ENCODE measurements at places on chromosomes 5 and 9.
A peak's percentile ranks its signal among the peaks of the same experiment; 100 is the strongest.

GRCh38 chr9:122860319-122861142 lies 32.1 kb upstream of the PDCL start:
- DNase-seq = peak; percentile 15

GRCh38 chr5:14011089-14012020 lies 66.9 kb upstream of the DNAH5 start:
- peak; percentile 78 for DNase-seq

DNA sequence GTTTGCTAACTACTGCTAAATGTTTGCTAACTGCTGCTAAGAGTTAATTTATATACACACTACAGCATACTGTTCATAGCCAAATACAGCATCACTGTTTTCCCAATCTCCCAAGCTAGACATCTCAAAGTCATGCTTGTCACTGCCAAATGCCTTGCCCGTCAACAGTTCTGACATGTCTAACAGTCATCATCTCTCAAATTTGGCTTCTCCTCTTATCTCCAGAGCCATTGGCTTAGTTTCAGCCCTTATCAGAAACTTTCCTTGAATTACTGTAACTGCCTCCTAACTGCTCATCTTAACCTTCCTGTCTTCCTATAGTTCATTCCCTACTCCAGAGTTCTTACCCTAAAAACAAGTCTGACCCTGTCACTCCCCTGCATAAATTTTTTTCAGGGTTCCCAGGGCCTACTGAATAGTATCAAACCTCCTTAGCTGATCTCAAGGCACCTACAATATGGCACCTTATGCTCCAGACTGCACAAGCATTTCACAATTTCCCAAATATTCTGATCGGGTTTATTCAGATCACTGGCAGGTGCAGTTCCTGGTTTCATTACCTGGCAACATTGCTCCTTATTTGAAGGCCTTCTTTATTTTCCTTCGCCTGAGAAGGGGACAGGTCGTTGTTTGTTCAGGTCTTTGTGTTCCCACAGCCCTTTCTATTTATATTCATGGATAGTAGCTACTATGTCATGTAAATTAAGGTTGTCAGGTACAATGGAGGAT lies 55.9 kb upstream of the ANKRD55 start:
- no peak for DNase-seq

- no peak for DNase-seq
Measured at GRCh38 chr5:60369391-60369790, 330.6 kb downstream of the DEPDC1B start.

DNA sequence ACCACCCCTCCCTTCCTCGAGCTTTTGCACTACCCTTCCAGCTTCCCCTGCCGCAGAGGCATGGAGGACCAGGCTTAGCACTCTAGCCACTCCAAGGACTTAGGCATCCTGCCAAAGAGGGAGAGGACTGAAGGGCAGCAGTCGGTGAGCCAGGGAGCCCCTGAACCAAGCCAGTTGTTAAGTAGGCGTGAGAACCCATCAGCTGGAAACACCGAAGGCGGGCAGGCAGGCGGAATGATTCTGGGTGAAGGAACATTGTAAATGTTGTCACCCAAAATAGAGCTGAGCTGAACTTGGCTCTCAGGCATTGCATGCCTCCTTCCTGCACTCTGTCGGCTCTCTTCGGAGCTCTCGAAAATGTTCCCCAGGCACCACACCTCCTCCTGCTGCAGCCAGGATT lies 42.8 kb downstream of the NRG2 start:
- DNase-seq = no peak

- DNase-seq = no peak
Measured at GRCh38 chr5:84487963-84488362, 103.3 kb upstream of the EDIL3 start.

DNA sequence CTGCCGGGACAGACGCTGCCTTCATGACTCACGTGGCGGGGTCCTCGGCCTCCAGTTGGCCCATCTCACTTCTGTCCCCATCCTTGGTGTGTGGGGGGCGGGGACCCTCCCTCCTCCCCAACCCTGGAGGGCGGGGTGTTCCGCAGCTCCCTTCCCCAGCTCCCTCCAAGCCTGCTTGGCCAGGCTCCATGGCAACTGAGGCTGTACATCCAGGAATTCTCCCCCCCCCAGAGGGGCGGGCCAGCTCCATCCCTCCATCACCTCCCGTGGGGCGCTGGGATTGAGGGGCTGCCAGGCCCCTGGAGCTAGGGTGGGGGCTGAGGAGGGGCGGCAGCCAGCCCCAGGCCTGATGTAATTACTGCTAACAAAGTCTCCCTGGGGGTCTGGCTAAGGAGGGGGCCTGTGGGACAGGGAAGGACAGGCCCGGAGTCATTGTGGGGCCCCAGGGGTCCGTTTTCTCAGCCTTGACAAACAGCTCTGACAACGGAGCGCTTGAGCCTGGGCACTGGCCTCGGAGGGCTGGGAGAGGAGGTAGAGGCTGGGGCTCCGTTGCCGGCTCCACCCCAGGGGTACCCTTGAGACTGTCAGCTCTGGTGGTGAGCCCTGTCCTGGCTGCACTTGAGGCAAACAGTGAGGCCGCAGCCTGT lies 8.0 kb downstream of the DIPK1B start:
- DNase-seq = no peak

GRCh38 chr9:88905506-88905905 lies 85.8 kb upstream of the S1PR3 start:
- no peak for DNase-seq

DNA sequence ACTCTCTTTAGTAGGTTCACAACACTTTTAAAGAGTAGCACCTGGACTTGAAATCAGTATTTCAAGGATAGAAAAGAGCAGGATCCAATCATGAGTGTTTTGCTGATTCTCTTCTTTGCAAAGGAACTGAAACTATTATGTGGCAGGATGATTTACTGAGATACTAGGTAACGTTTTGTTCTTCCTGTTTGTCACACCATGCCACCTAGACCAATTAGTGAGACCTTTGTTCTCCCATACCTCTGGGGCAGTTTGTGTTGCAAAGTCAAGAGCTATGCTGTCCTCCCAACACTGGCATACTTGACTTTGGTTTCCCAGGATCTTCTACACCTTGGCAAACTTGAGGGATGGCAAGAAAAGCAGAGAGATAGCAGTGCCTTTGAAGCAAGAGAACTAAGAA lies 43.4 kb downstream of the PPP1R2B start:
- DNase-seq = no peak

GRCh38 chr5:72523960-72524582 lies 16.9 kb upstream of the ZNF366 start:
- peak; percentile 25 for DNase-seq

GRCh38 chr5:125409861-125410536 lies 663.6 kb upstream of the ZNF608 start:
- no peak for DNase-seq

GRCh38 chr5:92353107-92354030 lies 970.3 kb upstream of the ARRDC3 start:
- DNase-seq = peak; percentile 71

- no peak for DNase-seq
Measured at GRCh38 chr5:131081374-131081773, 83.7 kb downstream of the HINT1 start.

GRCh38 chr9:82894961-82895821 lies 167.8 kb downstream of the RASEF start:
- DNase-seq = no peak

GRCh38 chr5:102691434-102691833 lies 63.7 kb upstream of the PAM start:
- no peak for DNase-seq

DNA sequence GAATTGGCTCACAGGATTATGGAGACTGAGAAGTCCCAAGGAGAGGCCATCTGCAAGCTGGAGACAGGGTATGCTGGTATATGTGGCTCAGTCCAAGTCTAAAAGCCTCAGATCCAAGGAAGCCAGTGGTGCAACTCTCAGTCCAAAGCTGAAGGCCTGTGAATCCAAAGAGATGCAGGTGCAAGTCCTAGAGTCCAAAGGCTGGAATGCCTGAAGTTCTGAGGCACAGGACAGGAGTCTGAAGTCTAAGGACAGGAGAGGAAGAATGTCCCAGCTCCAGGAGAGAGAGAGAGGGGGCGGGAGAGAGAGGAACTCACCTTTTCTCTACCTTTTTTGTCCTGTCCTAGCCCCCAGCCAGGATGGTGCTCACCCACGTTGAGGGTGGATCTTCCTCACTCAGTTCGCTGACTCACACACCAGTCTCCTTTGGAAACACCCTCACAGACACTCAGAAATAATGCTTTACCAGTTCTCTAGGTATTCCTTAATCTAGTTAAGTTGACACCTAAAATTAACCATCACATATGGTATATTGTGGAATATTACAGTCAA lies 49.6 kb downstream of the KCNN2 start:
- DNase-seq = no peak

Measured in HepG2 (cell line).